Activated CD4-positive, CD25-positive, alpha-beta regulatory T cell treated with anti-CD3 and anti-CD28 coated beads, Interleukin-2, amount 50 U/mL, for 16 hours (primary cell): ENCODE measurements at places on chromosomes 2 and 18.

- no peak for DNase-seq
These were observed 21.8 kb upstream of the TANK start for GRCh38 chr2:161138429-161138828.

DNA sequence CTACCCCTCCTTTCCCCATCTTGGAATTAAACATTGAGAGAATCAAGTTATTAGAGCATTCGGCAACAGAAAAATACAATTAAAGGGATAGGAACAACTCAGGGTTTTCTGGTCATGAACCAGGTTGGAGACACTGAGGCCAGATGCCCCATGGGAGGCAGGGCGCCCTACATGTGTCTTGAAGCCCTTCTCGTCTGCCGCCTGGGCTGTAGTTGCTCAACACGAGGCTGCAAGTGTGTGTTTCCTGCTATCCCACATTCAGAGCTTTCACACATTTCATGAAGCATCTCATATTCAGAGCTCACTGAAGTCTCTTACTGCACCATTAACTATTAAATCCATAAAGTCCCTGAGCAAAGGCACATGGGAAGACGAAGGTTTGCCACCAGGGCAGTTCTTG is 28.8 kb downstream of the TTC39C start:
- DNase-seq: no peak

GRCh38 chr2:134324947-134325346 is 71.1 kb downstream of the MGAT5 start:
- DNase-seq: no peak

GRCh38 chr2:105406221-105406620 is 7.4 kb upstream of the FHL2 start:
- DNase-seq: no peak

DNA sequence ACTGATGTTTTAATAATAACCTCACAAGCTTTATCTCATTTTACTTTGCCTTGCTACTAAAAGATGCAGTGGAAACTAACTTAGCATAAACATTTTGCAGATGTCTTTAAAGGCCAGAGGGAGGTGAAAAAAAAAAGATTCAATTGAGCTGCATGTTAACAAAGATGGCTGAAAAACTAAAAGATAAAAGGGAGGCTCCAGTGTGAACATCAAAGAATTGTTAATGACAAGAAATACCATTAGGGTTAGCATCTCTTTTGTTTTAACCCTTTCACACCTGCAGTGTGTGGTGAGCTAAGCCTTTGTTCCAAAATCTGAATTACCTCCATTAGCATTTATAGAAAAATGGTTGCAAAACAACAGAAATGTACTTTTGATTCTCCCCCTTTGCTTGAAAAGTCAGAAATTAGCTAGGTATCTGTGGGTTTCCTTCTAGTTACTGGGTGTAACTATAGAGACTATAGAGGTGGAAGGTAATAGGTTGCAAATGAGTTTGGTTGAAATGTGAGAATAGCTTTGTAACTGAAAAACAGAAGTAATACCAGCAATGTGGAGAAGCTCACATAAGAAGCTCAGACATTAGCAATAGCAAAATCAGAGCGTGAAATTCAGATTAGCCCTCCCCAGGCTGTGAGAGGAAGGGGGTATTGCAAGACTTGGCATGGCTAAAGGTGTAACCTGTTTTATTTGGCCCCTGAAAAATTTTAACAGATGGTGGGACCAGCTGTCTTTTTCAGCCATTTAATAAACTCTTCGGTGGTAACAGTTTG is 34.8 kb upstream of the SP5 start:
- DNase-seq: no peak

GRCh38 chr2:192948316-192948715 is 753.6 kb upstream of the TMEFF2 start:
- no peak for DNase-seq

GRCh38 chr18:27447451-27447881 is 262.4 kb upstream of the CHST9 start:
- no peak for DNase-seq

DNA sequence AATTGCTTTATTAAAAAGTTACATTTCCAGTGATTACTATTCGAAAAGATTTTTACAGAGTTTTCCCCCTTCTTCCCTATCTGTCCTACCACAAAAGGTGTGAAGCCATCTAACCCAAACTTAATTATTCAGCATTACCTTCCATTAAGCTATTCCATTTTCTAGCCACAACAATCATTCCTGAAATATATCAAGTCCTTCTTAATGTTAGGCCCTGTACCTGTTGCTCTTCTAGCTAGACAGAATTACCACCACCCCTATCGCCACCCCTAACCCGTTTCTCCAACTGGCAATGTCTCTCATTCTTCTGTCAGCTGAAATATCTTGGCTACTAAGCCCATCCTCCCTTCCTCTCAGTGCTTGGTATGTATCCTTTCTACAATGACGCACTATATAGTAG is 13.9 kb downstream of the IWS1 start:
- no peak for DNase-seq

- DNase-seq: no peak
These were observed 11.2 kb downstream of the ATP6V1B1 start for GRCh38 chr2:70946832-70947442.

GRCh38 chr2:22274661-22275060 is 1110.3 kb upstream of the KLHL29 start:
- DNase-seq: no peak

- no peak for DNase-seq
These were observed 17.8 kb downstream of the CTAGE1 start for GRCh38 chr18:22399949-22400348.

DNA sequence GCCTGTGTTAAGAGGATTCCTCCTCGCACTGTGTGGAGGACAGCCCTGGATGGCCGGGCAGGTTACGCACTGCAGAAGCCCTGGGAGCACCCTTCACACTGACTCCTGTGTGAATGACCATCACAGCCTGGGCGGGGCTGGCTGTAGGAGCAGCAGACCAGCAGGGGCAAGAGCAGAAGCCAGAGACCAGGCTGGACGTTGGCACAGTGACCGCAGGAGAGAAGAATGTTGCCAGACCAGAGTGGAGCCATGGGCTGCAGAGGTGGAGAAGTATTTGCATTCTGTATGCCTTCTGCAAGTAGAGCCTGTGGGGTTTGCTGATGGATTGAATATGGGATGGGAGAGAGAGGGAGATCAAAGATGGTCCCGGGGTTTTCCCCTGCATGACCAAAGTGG is 23.1 kb downstream of the LRRFIP1 start:
- DNase-seq: no peak

GRCh38 chr2:37856101-37856751 is 68.9 kb upstream of the RMDN2 start:
- DNase-seq: no peak

GRCh38 chr2:196422361-196422760 is 217.2 kb upstream of the CCDC150 start:
- no peak for DNase-seq

DNA sequence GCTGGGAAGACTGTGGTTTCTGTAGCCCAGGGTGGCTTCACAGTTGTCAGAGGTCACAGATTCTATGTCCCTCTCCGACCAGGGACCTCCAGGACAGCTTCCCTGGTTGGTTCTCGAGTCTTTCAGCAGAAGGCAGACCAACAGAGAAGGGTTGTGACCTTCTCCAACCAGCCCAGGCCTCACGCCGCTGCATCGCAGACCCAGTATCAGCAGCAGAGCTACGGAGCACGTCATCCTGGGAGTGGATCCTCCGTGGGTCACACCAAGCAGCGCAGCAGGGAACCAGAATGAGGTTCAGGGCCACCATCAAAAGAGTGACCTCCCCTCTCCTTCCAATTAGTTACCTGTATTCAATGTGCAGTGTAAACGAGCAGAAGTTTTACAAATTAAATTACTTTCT is 49.3 kb downstream of the ST3GAL5 start:
- DNase-seq: no peak

- no peak for DNase-seq
These were observed 656.9 kb downstream of the DSC3 start for GRCh38 chr18:30385684-30386083.

- DNase-seq: no peak
These were observed 136.3 kb upstream of the SLC39A10 start for GRCh38 chr2:195520671-195521155.

DNA sequence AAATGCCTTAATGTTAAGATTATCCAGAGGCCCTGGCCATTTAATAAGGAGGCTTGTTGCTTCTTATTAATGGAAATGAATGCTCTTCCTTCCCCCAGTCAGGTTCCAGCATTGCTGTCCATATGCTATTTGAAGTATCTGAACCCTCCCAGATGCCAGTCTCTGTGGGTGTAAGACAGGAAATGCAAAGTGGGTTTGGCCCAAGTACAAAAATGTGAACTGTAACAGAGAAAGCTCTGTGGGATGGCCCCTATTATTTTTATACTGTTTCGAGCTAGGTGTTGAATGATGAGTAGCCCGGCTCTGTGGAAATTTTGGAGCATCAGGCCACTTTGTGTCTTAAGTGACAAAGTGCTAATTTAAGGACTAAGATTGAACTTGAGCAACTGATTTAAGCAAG is 141.0 kb downstream of the UXS1 start:
- no peak for DNase-seq

- no peak for DNase-seq
These were observed 172.2 kb upstream of the HAAO start for GRCh38 chr2:42964439-42965083.

- no peak for DNase-seq
These were observed 2.1 kb downstream of the SERTAD2 start for GRCh38 chr2:64651590-64651989.

GRCh38 chr2:219010162-219010756 is 17.0 kb upstream of the CRYBA2 start:
- DNase-seq: no peak

DNA sequence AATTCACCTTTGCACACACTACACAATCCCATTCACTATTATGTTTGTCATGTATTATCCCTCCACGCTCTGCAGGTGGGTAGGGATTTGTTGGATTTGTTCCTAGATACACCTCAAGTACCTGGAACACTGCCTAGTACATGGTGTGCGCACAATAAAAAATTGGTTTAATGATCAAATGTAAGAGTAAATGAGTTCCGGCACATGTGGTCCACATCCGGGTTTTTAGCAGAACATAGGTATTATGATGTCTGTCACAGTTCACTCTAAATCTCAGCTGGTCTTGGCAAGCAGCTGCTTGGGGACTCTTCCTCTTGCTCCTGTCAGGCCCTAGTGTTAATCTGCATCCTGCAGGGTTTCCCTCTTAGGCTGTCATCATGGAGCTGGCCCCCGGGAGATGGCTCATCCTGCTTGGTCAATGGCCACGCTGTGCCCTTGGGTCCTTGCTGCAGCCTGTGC is 21.8 kb upstream of the IL1R1 start:
- DNase-seq: no peak

DNA sequence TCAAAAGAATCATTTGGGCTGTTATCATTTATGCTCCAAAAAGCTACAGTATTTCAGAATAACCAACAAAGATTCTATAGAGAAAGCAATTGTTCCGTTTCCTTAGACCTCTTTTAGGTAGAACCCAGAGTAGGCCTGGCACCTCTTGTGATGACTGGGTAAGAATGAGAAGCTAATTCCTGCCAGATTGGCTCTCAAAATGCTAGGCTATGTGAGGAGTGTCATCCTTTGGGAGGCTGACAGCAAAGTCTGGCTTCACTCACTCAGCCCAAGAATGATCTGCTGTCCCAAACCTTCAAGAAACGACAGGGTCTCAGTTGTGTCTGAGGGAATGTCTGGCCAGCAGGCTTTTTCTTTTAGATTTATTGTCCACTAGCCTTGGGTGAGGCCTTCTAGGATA is 4.5 kb downstream of the CERS6 start:
- no peak for DNase-seq

DNA sequence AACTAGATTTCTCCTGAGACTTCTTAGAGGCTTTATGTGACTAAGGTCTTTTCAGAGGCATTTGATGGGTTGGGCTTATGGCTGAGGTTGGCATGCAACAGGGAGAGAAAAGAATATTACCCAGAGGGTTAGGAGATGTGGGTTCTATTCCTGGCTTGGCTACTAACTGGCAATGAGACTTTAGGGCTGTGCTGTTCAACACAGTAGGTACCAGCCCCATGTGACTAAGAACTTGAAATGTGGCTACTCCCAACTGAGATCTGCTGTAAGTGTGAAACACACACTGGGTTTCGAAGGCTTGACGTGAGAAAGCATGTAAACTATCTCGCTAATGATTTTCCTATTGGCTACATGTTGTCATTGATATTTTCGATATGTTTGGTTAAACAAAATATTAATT is 324.9 kb upstream of the SLC14A2 start:
- no peak for DNase-seq

DNA sequence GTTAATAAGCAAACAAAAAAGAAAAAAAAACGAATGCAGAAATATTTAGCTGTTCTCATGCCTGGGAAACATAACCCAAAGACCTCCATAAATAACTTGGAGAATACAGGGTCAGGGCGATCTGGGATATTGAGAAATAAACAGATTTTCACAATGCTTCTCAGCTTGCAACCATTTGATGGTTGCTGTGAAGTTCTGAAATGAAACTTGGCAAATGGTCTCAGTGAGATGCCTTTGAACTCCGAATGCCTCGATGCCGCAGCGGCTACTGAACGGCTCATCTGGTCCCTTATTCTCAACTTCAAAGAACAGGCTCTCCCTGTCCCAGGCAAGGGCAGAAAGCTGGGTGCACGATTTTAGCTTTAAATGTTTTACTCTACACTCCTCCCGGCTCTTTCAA is 78.1 kb downstream of the ZNF516 start:
- no peak for DNase-seq

DNA sequence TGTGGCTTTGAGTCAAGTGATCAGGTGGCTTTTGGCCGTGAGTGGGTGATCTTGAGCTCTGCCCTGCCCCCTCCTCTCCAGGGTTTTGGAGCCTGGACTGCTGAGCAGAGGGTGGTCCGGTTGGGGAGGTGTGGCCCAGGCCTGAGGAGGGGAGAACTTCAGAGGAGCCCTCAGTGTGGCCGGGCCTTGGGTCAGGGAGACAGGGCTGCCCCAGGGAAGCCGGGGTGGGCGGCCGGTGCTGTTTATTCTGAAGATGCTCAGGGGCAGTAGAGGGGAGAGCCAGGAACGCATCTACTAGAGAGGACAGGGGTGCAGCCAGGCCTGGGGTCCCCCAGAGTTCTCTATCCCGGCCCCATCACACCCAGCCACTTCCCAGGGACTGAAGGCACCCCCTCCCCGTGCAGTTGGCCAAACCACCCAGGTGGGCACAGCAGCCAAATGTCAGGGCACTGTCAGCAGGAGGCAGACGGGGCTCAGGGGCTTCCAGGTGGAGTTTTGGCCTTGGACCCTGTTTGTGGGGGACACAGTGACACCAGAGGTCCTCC is 963 bp downstream of the ERFE start:
- no peak for DNase-seq

DNA sequence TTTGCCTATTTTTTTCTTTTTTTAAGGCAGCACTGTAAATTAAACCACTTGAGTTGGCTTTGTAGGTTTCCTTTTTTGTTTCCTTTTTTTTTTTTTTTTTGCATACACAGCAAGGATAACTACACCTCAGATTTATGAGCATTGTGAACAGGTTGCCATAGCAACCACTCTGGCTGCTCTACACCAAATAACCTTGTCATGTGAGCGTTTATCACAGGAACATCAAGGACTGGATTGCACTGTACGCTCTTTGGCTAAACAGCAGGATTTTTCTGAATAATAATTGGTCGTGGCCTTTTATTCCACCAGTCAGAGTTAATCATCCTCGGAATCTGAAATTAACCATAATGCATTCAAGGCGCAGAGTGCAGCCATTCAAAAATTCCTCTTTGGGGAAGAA is 199.1 kb upstream of the SLC14A2 start:
- no peak for DNase-seq
